ENCODE measurements at places on chromosomes 7 and 10.

DNA sequence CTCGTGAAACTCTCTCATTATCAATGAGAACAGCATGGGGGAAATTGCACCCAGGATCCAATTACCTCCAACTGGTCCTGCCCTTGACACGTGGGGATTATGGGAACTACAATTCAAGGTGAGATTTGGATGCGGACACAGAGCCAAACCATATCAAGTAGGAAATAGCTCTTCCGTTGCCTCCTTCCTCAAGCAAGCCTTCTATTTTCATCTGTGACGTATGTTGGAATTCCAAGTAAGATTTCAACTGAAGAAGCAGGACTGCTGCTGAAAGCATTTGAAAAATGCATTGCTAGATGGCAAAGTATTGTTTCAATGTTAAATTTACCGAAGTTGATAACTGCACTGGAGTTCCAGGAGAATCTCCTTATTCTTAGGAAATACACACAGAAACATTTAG is 178.1 kb upstream of the GALNT17 start:
- no peak for DNase-seq

GRCh38 chr10:13158401-13158800 is 3.0 kb upstream of the MCM10 start:
- DNase-seq, result peak; percentile 16

DNA sequence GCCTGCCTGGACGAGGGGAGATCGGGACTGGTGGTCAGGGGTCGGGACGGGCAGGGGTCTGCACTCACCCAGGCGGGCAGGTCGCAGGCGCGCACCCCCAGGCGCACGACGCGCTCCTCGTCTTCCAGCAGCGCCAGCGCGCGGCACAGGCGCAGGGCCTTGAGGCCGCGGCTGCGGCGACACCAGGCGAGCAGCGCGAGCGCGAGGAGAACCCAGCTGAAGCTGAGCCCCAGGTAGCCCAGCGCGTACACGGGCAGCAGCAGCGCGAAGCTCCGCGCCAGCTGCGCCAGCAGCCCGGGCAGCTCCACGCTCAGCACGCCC is 328 bp downstream of the ESYT2 start:
- peak; percentile 72 for DNase-seq

DNA sequence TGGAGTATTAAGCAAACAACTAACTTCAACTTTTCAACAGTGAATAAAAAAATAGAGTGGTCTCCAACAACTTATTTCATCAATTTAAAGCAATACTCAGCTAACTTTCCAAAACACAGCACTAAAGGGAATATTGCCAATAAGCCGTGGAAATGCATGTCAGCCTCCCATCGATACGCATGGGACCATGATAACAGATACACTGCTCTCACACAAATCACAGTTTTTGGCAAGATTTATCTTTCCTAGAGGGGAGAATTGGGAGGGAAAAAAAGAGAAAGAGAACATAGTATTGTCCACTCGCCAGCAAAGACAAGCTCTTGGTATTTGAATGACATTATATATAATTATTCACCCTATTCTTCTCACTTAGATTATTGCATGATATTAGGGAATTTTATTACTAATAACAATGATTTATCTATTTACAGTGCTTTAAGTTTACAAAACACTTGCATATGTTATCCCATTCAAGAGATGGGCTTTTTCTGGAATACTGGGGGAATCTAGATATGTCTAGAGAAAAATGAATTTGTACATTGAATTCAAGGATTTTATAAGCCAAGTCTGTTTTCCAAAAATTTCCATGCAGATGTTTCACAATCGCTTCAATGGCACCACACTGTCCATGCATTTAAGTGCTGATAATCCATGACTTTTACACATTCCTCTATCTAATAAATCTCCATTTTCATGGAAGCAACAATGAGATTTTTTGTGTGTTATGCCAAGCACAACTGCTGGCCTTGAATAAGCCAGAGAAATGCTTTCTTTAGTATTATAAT is 194.0 kb upstream of the MGMT start:
- DNase-seq, result no peak

- no peak for DNase-seq
Observed at GRCh38 chr10:23406409-23406808, 32.5 kb upstream of the OTUD1 start.

GRCh38 chr10:4108693-4109092 is 323.7 kb upstream of the KLF6 start:
- DNase-seq, result no peak

DNA sequence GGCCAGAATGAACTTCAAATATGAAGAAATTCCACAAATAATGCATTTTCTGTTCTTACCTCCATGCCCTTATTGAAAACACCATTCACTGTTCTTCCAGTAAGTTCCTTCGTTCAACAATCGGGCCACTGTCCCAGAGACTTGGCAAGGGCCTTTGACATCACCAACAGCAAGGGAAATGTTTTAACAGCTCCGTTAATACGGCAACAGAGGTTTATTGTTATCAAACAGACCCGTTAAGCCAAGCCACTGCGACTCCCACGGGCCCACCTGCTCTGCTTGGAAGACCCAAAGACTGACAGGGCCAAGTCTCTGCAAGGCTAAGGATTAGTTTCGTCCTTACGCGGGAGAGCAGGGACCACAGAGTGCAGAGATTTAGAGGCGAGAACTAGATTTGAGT is 43.4 kb upstream of the LYZL1 start:
- no peak for DNase-seq

DNA sequence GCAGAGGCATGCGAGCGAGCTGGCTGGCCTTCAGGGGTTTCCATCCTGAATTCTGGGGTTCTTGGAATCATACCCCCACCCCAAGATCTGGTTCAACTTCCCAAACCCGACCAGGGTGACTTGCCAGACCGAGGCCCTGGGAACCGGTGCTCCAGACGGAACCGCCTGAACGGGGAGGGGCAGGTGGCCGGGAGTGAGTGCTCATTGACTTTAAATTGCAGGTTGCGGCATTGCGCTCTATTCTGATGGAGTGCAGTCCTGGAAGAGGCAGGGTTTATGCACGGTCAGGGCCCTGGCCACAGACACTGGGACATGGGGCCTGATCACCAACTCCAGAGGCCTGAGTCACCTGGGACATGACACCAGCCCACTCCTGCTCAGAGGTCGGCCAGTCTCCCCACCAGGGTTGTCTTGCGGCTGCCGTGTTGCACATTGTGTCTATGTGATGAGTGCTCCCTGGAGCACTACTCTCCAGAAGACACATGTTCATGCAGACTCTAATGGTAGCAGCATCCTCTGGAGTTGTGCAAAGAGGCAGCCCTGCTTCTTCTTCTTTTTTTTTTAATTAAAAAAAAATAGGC is 5.8 kb upstream of the DDIT4 start:
- DNase-seq, result no peak

DNA sequence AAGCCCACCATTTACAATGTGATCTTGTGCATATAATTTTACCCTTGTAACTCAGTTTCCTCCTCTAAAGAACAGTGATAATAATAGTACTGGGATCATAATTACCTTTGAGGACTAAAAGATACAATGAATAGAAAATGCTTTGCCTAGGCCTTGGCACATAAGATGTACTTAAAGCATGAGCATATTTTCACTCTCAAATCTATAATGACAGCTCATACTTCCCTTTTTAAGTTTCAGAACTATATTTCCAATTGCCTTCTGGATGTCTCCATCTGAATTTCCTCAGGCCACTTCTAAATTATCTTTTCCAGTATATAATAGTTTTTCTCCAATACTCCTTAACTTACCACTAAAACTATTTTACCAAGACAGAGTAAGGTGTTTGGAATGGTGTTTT is 13.3 kb upstream of the ITGB8 start:
- no peak for DNase-seq

DNA sequence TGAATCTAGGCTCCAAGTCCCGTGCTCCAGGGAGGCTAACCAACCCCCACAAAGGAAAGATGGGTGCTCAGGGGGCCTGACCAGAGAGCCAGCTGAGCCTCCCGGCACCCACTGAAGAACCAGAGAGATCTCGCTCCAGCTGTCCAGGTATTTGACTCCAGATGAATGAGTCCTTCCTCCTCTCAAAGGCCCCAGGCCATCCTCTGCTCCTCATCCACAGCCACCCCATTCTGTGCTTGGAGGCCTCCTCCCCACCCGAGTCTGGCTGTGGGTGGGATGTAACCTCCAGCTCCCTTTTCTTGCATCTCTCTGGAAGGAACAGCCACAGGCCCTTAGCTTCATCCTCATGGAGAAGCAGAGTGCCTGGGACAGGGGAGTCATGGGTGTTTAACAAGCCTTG is 44.6 kb downstream of the VSTM4 start:
- no peak for DNase-seq

GRCh38 chr7:46397591-46397990 is 476.5 kb upstream of the IGFBP3 start:
- no peak for DNase-seq

- DNase-seq, result peak; percentile 73
Observed at GRCh38 chr7:26279405-26279804, 12.3 kb upstream of the SNX10 start.

DNA sequence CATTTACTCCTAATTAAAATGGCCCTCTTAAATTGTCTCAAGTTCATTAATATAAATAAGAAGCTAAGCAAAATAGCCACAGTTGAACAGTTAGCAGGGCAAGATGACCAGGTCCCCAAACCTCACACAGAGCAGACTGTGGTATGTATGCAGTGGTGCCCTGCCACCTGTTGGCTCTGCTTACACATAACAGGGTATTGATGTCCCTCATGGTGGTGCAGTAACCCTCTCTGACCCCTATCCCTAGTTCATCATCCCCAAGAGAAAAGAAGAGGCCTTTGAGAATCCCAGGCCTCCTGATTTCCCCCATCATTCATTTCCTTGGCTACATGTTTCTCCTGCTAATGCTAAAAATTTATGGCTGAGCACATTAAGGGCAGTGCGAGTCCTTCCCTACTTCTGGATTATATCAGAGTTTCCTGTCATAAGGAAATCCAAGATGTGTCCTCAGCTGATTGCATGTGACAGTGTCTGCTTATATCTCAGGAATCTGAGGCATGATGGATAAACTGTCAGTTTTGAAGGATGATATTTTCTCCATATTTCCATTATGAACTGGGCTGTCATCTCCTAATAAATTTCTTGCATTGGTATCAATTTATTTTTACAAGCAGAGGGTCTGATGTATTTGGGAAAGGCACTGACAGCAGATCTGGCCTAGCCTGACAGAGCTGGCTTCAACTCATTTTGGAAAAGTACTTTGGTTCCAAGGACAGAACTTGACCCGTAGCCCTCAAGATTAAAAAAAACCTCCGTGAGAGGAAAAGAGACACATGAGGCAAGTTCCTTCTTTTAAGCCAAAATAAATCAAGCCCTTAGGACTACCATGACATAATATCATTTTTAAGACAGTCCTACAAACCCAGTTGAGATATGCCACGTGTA is 880.6 kb downstream of the LRMDA start:
- no peak for DNase-seq

DNA sequence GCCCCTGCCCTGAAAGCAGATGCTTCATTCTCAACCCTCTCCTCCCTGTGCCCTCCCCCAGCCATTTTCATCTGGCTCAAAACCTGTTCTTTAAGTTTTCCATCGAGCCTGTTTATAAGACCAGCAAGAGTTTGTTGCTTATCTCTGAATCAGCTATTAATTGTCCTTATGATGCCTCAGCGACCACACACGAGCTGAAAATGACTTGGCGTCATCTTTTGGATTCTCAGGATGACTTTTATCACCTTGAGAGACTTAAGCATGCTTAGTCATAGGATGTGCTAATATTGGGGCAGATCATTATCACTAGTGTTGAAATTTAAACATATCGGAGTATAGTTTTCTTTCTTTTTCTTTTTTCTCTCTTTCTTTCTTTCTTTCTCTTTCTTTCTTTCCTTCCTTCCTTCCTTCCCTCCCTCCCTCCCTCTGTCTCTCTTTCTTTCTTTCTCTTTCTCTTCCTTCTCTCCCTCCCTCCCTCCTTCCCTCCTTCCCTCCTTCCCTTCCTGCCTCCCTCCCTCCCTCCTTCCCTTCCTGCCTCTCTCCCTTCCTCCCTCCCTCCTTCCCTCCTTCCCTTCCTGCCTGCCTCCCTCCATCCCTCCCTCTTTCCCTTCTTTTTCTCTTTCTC is 184.5 kb downstream of the PHTF2 start:
- no peak for DNase-seq

GRCh38 chr7:26865094-26865388 is 651 bp upstream of the SKAP2 start:
- DNase-seq, result no peak

- DNase-seq, result no peak
Observed at GRCh38 chr10:103630156-103630555, 136.7 kb downstream of the NEURL1 start.

DNA sequence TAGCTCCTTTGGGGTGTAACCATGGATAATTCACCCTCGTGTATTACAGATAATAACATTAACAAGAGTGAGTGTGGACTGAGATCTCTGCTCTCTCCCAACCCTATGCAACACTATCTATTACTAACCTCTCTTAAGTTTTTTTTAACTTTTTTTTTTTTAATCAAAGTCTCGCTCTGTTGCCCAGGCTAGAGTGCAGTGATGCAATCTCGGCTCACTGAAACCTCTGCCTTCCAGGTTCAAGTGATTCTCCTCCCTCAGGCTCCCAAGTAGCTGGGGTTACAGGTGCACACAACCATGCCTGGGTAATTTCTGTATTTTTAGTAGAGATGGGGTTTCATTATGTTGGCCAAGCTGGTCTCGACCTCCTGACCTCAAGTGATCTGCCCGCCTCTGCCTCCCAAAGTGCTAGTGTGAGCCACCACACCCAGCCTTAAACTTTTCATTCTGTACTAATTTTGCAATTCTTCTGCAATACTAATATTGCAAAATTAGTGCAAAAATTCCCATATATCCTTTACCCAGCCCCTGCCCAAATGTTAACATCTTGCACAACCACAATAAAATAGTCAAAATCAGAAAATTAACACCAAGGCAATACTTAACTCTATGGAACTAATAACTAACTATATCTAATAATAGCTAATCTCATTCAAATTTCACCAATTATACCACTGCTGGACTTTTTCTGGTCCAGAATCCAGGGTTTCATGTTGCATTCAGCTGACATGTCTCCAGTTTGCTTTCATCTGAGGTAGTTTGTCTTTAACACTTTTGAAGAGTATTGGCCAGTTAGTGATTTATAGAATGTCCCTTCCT is 66.5 kb upstream of the TCF7L2 start:
- no peak for DNase-seq

GRCh38 chr7:1856161-1856887 is 186.2 kb downstream of the ELFN1 start:
- DNase-seq, result no peak

DNA sequence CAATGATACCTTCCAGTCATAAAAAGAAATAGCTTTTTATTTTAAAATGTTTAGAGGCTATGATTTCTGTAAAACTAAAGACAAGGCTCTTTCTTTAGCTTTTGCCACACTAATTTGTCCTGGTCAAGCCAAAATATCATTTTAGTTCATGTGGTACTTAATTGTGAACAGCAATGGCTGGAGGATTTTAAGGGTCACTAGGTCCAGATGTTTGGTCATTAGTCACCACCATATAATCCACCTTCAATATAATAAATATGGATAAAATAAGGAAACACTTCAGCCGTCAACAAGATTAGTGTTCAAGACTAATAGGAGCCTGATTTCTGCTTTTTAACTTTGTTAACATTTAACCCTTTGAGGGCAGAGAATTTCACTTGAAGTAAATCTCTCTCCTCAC is 50.0 kb upstream of the HGF start:
- no peak for DNase-seq

Measured in CD4-positive, alpha-beta T cell treated with Interleukin-4 for 1 hour (primary cell).